CD4-positive, alpha-beta T cell (primary cell): ENCODE measurements at places on chromosomes 2 and 18. TPM values are rescaled to one million over a fixed set of nuclear protein-coding genes. Genes with fewer than 3 reads are reported as not detected.

- H3K27me3 ChIP-seq: no peaks in the 10 kb centered on the region
- no peak for DNase-seq
- no peaks in the 10 kb centered on the region for H3K36me3 ChIP-seq
- no peak overlapping the region for H3K27ac ChIP-seq
Measured at GRCh38 chr2:167271932-167272331, 383.7 kb downstream of the XIRP2 start.

- no peaks in the 10 kb centered on the region for H3K36me3 ChIP-seq
- H3K27ac ChIP-seq: no peak overlapping the region
- H3K27me3 ChIP-seq: no peaks in the 10 kb centered on the region
- DNase-seq: no peak
Measured at GRCh38 chr2:151150331-151151320, 111.0 kb downstream of the RBM43 start.

DNA sequence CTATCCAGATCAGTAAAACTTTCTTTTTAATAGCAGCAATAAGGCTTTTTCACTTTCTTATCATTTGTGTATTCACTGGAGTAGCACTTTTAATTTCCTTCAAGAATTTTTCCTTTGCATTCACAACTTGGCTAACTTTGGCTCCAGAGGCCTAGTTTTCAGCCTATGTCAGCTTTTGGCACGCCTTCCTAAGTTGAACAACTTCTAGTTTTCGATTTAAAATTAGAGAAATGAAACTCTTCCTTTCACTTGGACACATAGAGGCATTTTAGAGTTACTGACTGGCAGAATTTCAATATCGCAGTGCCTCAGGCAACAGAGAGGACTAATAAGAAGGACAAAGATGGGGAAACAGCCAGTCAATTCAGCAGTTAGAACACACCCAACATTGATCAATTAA is 577.4 kb downstream of the DSC3 start:
- no peak overlapping the region for H3K4me3 ChIP-seq
- no peak for DNase-seq
- no peaks in the 10 kb centered on the region for H3K4me1 ChIP-seq
- H3K27me3 ChIP-seq: no peaks in the 10 kb centered on the region
- no peaks in the 10 kb centered on the region for H3K36me3 ChIP-seq

GRCh38 chr2:231295363-231295655 is 96.9 kb downstream of the ARMC9 start:
- H3K27ac ChIP-seq: no peak overlapping the region
- no peak overlapping the region for H3K4me3 ChIP-seq
- H3K36me3 ChIP-seq: no peaks in the 10 kb centered on the region
- DNase-seq: no peak
- no peaks in the 10 kb centered on the region for H3K27me3 ChIP-seq

- DNase-seq: no peak
- H3K4me3 ChIP-seq: no peak overlapping the region
- H3K27me3 ChIP-seq: no peaks in the 10 kb centered on the region
- no peak overlapping the region for H3K27ac ChIP-seq
Measured at GRCh38 chr2:71801969-71802368, 345.7 kb downstream of the CYP26B1 start.

Gene METAP1D
- total RNA-seq: 7.9 TPM

Gene WNT6
- not detected for total RNA-seq

Gene C2orf42
- 18.4 TPM for total RNA-seq

Gene SH3BP4
- 0.59 TPM for total RNA-seq

DNA sequence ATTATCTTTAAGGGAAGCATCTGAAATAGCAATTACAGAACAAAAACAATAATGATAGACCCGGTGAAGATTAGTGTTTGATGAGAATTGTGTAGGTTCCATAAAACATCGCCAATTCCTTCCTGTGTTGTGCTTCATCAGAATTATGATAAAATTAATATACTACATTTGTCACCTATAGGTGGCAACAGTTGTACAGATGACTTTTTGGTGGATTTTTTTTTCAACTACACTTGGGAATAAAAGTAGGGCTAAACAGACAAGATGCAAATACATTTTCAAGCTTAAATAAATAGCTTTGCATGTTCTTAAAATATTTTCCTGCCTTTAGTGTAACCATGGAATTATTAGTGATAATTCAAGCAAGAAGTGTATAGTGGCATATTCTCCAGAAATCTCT is 7.0 kb upstream of the LYPD1 start:
- no peak overlapping the region for H3K27ac ChIP-seq
- H3K36me3 ChIP-seq: no peaks in the 10 kb centered on the region
- H3K4me3 ChIP-seq: no peak overlapping the region
- no peaks in the 10 kb centered on the region for H3K4me1 ChIP-seq
- DNase-seq: no peak

Gene RAB6D
- total RNA-seq: not detected

Gene CAPN13
- not detected for total RNA-seq

DNA sequence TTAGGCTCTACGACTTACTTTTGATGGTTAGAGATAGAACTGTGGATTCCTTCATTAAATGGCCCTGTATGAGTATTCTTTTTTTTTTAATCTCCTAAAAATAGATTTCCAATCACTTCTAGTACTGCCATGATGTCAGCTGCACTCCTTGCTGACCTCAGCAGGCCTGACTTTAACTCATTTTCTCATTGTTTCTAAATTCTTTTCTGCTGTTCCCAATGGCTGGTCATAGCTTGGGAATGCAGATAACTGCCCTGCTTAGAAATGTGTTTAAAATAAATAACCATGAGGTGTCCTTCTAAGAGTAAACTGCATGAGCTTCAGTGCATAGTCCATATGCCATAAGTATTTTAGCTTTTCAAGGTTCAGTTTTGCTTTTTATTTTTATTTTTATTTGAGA is 15.7 kb downstream of the CCDC85A start:
- no peaks in the 10 kb centered on the region for H3K36me3 ChIP-seq
- H3K27ac ChIP-seq: no peak overlapping the region
- no peak for DNase-seq
- no peaks in the 10 kb centered on the region for H3K4me1 ChIP-seq

- H3K4me3 ChIP-seq: no peak overlapping the region
- H3K4me1 ChIP-seq: peaks cover 19% of the 10 kb centered on the region
- H3K27me3 ChIP-seq: no peaks in the 10 kb centered on the region
- DNase-seq: no peak
- no peak overlapping the region for H3K27ac ChIP-seq
- H3K36me3 ChIP-seq: peaks cover 4% of the 10 kb centered on the region
Measured at GRCh38 chr2:6866982-6867381, 1.3 kb upstream of the CMPK2 start.

Gene DNAJC5G
- not detected for total RNA-seq

GRCh38 chr2:68907920-68908253 is 36.7 kb upstream of the BMP10 start:
- H3K4me1 ChIP-seq: peaks cover 53% of the 10 kb centered on the region
- DNase-seq: no peak
- no peaks in the 10 kb centered on the region for H3K36me3 ChIP-seq
- H3K27me3 ChIP-seq: no peaks in the 10 kb centered on the region

Gene EPHA4
- total RNA-seq: 86.5 TPM

Gene SF3B6
- 62.6 TPM for total RNA-seq

GRCh38 chr2:158921599-158922408 is 46.6 kb upstream of the TANC1 start:
- H3K27me3 ChIP-seq: no peaks in the 10 kb centered on the region
- no peak for DNase-seq
- H3K36me3 ChIP-seq: no peaks in the 10 kb centered on the region
- H3K4me3 ChIP-seq: no peak overlapping the region

Gene CCDC102B
- total RNA-seq: 3.0 TPM

- H3K4me3 ChIP-seq: no peak overlapping the region
- H3K27ac ChIP-seq: no peak overlapping the region
- H3K36me3 ChIP-seq: no peaks in the 10 kb centered on the region
- H3K27me3 ChIP-seq: peaks cover 17% of the 10 kb centered on the region
Measured at GRCh38 chr2:235868224-235868623, 300.0 kb downstream of the GBX2 start.

- peaks cover 59% of the 10 kb centered on the region for H3K4me1 ChIP-seq
- no peaks in the 10 kb centered on the region for H3K36me3 ChIP-seq
- no peaks in the 10 kb centered on the region for H3K27me3 ChIP-seq
- no peak overlapping the region for H3K4me3 ChIP-seq
Measured at GRCh38 chr2:30332791-30333453, 101.6 kb downstream of the LBH start.

- no peak overlapping the region for H3K4me3 ChIP-seq
- no peak for DNase-seq
Measured at GRCh38 chr2:204692790-204693189, 147.5 kb downstream of the PARD3B start.

DNA sequence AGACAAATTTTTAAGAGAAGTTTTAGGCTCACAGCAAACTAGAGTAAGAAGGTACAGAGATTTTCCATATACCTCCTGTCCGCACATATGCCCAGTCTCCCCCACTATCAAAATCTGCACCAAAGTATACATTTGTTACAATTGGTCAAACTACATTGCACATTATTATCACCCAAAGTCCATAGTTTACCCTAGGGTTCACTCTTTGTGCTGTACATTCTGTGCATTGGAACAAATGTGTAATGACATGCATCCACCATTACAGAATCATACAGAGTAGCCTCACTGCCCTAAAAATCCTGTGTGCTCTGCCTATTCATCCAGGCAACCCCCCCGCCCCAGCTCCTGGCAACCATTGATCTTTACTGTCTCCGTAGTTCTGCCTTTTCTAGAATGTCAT is 61.7 kb upstream of the SPRED2 start:
- no peaks in the 10 kb centered on the region for H3K4me1 ChIP-seq
- no peak overlapping the region for H3K4me3 ChIP-seq
- no peak for DNase-seq
- H3K36me3 ChIP-seq: no peaks in the 10 kb centered on the region

Gene SPATS2L
- total RNA-seq: 4.0 TPM

DNA sequence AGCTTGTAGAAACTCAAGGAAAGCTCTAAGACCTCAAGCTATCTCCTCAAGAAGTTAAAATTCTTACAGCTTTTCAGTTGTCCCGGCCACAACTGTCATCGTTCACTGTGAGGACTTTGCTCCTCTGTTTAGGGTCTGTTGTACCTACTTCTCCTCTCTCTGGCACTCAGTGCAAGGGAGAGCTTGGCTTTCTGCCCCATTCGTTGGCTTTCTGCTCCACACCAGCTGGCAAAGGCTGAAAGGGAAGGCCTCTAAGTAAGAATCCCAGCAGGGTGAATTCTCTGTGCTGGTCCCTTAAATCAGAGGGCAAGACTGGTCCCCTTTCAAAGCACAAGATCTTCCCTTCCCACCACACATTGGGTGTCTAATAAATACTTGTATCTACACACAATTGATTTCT is 17.3 kb downstream of the ZBTB7C start:
- H3K4me1 ChIP-seq: no peaks in the 10 kb centered on the region
- no peaks in the 10 kb centered on the region for H3K36me3 ChIP-seq
- peaks cover 23% of the 10 kb centered on the region for H3K27me3 ChIP-seq
- H3K4me3 ChIP-seq: no peak overlapping the region
- no peak overlapping the region for H3K27ac ChIP-seq

- no peaks in the 10 kb centered on the region for H3K4me1 ChIP-seq
- H3K4me3 ChIP-seq: no peak overlapping the region
- no peak for DNase-seq
- peaks cover 1% of the 10 kb centered on the region for H3K36me3 ChIP-seq
- H3K27ac ChIP-seq: no peak overlapping the region
Measured at GRCh38 chr2:74979844-74980243, 21.4 kb downstream of the POLE4 start.

GRCh38 chr2:100742277-100743254 is 77.4 kb upstream of the NPAS2 start:
- H3K27ac ChIP-seq: no peak overlapping the region
- no peaks in the 10 kb centered on the region for H3K27me3 ChIP-seq
- no peak for DNase-seq
- H3K36me3 ChIP-seq: no peaks in the 10 kb centered on the region

DNA sequence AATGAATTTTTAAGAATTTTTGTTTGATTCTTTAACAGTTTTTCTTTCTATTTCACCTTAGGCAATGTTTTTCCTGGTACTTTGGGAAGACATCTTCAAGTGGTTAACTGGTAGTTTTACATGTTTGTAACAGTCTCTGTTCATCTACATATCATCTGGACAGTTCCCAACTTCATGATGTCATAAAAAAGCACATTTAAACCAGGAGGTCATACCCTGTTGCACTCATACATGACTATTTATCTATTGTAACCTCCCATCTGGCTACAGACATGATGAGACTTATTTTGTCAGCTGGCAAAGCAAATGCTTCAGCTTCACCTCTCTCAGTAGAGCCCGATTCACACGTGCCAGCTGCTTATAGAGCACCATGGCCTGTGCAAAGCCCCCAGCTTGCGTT is 99.8 kb upstream of the YPEL5 start:
- H3K36me3 ChIP-seq: no peaks in the 10 kb centered on the region
- no peak for DNase-seq
- no peak overlapping the region for H3K27ac ChIP-seq
- no peaks in the 10 kb centered on the region for H3K4me1 ChIP-seq
- H3K4me3 ChIP-seq: no peak overlapping the region
- peaks cover 6% of the 10 kb centered on the region for H3K27me3 ChIP-seq

DNA sequence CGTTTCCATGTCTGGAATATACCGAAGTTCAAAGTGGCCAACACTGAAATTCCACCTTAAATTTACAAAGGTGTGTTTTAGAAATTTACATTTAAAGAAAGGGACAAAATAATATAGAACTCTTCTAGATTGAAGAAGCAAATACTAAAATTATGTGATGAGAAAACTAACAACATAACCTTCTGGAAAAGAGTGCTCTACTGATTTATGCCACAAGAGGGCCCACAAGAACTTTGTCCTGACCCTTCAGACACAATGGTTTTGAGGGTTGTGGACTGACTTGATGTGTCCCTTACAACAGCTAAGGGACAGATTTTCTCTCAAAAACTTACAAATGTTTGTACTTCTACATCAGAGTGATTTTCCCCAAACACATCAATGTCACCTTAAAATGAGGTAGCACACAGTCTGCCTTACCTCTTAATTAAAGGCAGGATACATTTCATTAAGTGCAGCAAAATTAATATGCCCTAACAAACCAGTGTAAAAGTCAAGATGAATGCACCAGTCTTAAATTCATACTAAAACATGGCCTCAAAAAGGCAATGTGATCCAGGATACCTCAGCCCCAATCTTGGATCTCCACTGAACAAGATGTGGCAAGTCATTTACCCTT is 36.2 kb downstream of the EIF2AK3 start:
- peaks cover 53% of the 10 kb centered on the region for H3K36me3 ChIP-seq
- no peak for DNase-seq
- no peak overlapping the region for H3K4me3 ChIP-seq

Gene SAG
- total RNA-seq: 0.22 TPM

- DNase-seq: no peak
- H3K36me3 ChIP-seq: no peaks in the 10 kb centered on the region
- no peak overlapping the region for H3K27ac ChIP-seq
- H3K4me3 ChIP-seq: no peak overlapping the region
Measured at GRCh38 chr18:54086863-54087262, 137.6 kb downstream of the MBD2 start.

Gene SGPP2
- total RNA-seq: 1.7 TPM
